Activated gamma-delta T cell treated with Interleukin-2 at 50 U/mL for 16 hours (primary cell): ENCODE measurements at places on chromosomes 16 and 17.

DNA sequence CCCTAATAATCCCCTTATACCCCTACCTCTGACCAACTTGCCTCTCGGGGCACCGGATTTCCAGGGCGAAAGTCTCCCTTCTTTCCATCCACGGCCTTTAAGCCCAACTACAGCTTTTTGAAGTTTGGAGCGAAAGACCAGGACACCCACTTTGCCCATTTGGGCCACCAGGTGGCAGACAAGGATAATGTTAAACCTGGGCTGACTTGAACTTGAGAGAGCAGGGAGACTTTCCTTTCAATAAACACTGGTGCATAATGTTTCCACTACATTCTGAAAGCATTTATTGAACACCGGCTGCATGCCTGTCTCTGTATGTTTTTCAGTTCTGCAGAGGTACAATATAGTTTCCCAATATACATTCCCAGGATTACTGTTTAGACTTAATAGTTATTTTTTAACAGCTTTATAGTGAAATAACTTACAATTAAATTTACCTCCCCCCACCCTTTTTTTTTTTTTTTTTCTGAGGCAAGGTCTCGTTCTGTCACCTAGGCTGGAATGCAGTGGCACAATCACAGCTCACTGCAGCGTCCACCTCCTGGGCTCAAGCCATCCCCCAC lies 6.9 kb upstream of the CES3 start:
- peak; percentile 72 for DNase-seq

DNA sequence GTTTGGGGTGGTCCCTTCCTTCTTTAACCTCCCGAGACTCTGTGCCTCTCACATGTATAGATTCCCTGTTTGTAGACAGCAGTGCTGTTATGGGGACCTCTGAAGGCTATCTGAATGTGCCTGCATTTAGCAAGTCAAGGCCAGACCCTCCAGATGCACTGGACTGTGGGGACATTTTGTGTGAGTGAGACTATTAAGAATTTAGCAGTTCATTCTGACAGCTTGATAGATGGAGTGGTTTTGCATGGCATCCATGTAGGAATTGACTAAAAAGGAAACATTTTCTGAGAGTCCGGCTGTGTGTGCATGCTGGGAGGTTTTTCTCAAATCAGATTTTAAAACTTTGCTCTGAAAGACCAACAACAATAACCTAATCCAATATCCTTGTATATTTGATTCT lies 226.3 kb downstream of the MSI2 start:
- no peak for DNase-seq

DNA sequence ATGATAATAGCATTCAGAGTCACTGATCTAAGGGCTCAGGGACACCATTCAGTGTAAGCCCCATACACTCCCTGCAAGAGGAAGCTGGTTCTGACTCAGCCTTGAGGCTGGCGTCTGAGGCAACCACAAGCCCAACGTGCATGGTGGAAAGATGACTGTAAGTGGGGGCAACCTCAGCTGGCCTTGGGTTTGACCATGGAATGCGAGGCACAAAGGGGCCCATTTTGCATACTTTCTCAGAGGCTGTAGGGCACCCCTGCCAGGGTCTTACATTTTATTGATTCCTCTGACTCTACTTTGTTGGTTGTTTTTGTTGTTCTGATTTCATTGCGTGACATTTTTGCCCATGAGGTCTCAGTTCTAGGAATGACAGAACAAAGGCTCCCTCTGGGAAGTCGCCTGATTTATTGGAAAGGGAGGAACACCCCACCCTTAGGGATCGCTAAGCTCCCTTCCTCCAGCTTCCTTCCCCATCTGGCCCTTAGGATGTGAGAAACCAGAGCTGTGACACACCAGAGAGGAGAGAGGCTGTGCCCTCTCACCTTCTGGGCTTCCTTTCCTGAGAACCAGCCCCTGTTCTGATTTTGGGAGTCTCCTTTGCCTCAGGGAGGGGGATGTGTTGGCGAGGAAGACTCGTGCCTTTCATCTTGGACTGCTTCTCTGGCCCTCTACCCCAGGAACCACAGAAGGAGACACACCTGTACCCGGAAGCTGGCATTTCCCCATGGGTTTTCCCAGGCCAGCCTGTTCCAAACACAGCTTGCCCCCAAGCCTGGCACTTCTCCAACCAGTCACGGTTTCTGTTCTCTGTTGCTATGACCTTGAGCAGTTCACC lies 5.6 kb upstream of the CIITA start:
- DNase-seq: peak; percentile 33

- no peak for DNase-seq
Measured at GRCh38 chr17:77677630-77678029, 280.9 kb upstream of the TNRC6C start.

GRCh38 chr16:4212934-4213296 lies 29.0 kb downstream of the SRL start:
- DNase-seq: no peak

- no peak for DNase-seq
Measured at GRCh38 chr17:66689221-66689620, 145.7 kb upstream of the CACNG5 start.

GRCh38 chr16:61968242-61969076 lies 67.8 kb downstream of the CDH8 start:
- no peak for DNase-seq

GRCh38 chr17:76532072-76532651 lies 5.3 kb downstream of the CYGB start:
- no peak for DNase-seq

GRCh38 chr16:918741-919657 lies 51.8 kb downstream of the LMF1 start:
- DNase-seq: no peak

DNA sequence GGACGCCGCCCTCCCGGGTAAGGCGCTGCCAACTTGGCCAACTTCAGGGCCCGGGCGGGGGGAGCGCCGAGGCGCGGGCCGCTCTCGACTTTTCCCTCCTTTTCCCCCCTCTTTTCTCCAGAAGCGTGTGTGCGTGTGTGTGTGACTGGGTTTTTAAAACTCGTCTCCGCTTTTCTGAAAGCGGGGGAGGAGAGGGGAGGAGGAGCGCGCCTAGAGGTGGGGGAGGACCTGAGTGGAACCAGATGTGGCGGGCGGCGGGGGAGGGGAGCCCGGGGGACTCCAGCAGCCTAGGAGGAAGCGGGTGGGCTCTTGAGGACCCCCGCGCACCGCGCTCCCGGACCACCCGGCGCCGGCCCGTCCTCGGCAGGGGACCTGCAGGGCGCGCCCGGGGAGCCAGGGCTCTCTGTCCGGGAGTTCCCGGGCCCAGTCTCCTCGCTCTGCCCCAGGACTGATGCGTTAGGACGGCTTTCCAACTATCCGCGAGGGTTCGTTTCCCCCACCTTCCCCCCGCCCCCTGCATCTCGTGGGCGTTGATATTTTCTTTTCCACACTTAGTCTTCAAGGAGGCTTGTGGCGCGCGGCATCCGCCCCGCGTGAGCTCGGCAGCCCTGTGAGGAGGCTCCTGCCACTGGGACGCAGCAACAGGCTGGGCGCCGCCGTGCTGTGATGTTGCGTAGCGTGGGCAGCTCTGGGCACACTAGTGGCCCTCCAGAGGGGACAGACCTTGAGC lies 599 bp downstream of the MRC2 start:
- no peak for DNase-seq

GRCh38 chr16:530111-530817 lies 2.8 kb downstream of the CAPN15 start:
- DNase-seq: no peak

GRCh38 chr16:67477960-67478554 lies 2.9 kb downstream of the ATP6V0D1 start:
- no peak for DNase-seq

DNA sequence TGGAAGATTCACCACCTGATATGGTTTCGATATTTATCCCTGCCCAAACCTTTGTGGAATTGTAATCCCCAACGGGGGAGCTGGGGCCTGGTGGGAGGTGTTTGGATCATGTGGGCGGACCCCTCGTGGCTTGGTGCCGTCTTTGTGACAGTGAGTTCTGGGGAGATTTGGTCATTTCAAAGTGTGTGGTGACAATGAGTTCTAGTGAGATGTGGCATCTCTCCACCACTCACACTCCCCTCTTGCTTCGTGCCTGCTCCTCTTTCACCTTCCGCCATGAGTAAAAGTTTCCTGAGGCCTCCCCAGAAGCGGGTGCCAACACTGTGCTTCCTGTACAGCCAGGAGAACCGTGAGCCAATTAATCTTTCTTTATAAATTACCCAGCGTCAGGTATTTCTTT lies 9.7 kb downstream of the CCDC57 start:
- no peak for DNase-seq

- peak; percentile 33 for DNase-seq
Measured at GRCh38 chr17:7004398-7005253, 7.8 kb upstream of the RNASEK start.

- no peak for DNase-seq
Measured at GRCh38 chr16:4882633-4883285, 35.5 kb downstream of the UBN1 start.

DNA sequence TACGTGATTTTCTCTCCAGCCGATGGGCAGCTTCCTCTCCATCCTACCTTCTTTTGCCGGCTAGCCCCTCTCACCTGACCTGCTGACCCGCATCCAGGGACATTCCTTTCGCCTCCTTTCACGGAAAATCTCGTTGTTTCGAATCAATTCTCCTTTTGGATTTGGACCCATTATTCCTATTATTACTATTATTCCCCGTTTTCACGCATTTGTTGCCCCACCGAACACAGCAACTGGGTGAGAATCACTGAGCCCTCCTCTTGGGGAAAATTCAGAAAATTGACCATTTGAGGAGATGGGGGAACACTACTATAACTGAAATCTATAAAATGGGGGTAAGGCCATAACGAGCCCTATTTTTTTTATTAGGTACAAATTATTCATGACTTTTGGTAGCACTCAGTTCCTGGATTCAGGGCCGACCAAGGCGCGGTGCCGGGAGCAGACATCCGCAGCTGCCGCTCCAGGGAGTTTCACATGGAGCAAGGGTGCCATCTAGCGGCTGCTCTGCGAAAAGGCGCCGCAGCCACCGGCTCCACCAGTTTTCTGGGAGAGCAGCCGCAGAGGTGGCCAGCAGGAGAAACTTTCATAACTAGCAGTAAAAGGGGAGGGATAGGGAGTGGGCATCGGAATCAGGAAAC lies 3.3 kb upstream of the HOXB8 start:
- peak; percentile 79 for DNase-seq

- no peak for DNase-seq
Measured at GRCh38 chr17:38753071-38753506, 548 bp downstream of the PSMB3 start.

GRCh38 chr17:31803494-31804213 lies 55.4 kb downstream of the COPRS start:
- DNase-seq: no peak

- no peak for DNase-seq
Measured at GRCh38 chr17:31462261-31462660, 70.8 kb downstream of the RAB11FIP4 start.

GRCh38 chr17:1241929-1242328 lies 28.3 kb upstream of the BHLHA9 start:
- DNase-seq: no peak

- DNase-seq: no peak
Measured at GRCh38 chr17:76682296-76682695, 28.5 kb downstream of the MXRA7 start.

- DNase-seq: no peak
Measured at GRCh38 chr17:29193146-29193545, 12.9 kb upstream of the MYO18A start.

DNA sequence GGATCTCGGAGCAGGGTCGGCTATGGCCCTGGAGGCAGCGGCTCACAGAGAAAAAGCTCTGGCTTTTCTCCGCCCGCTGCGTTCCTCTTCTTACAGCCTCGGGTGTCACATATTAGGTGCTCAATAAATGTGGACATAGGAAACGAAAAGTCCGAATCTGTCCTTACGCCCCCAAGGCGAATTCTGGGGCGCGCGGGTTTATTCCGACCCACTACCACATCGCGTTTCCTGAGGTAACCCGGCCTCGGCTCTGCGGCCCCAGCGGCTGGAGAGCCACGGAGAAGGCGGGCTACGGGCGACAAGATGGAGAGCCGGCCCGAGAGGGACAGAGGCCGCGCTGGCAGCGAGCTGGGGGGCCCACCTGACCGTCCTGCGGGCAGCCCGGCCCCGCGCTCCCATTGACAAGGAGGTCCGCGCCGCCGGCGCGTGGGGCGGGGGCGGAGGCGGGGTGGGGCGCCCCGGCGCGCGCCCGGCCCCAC lies 573 bp upstream of the GNAO1 start:
- DNase-seq: peak; percentile 20

DNA sequence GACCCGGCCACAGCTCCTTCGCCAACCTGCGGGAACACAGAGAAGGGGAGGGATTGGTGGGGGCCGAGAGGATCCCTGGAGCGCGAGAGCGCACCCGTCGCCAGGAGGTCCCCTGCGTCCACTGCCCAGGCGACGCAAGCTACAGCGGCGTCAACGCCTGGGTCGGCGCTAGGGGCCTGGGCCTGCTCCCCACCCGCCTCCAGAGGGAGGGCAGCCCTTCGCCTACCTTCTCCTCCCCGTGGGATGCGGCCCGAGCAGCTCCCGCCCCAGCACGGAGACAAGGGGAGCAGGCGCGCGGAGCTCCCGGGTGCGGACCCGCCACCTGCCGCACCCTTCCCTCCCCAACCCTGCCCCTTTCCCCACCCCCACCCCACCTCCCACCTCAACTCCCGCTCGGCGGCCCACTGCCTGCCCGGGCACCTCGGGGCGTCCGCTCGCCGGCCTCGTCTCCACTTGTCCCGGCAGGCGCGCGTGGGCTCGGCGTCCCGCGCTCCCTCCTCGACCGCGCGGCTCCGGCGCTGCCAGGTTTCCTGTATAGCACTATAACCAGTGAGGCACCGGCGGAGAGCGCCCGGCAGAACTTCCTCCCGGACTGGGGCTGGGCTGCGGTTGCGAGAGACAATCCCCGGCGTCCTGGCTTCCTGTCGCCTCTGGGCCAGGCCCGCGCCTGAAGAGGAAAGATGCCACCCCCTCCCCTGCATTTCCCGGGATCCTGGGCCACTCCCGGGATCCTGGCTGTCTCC lies 119.1 kb upstream of the SMURF2 start:
- DNase-seq: no peak

DNA sequence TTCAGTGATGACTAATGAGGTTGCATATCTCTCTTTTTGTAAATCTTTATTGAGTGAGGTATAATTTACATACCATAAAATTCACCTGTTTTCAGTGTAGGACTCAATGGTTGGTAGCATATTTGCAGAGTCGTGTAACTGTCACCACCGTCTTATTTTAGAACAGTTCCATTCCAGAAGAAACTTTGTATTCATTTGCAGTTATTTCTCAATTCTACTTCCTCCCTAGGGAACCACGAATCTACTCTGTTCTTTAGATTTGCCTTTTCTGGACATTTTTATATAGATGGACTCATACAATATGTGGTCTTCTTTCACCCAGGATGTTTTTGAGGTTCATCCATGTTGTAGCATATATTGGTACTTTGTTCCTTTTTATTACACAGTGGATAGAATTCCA lies 3.7 kb downstream of the FTO start:
- no peak for DNase-seq
